ENCODE measurements at places on chromosomes 3 and 15.

- no peak for DNase-seq
Observed at GRCh38 chr15:48642795-48643194, 2.7 kb downstream of the FBN1 start.

DNA sequence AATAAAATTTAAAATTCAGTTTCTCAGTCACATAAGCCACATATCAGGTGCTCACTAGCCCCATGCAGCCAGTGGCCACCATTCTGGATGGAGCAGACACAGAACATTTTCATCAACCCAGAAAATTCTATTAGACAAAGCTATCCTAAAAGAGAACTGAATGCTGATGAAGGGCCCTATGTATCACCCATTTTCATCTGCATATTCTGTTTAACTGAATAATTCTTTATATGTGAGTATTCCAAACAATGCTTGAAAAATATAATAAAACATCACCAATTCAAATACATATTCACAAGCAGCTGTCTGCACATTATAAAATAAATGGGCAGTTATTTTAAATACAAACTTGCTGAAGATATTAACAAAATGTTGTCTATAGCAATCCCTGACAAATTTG lies 14.2 kb upstream of the CFAP44 start:
- DNase-seq = no peak

- DNase-seq = peak; percentile 41
Observed at GRCh38 chr3:146222204-146223046, 28.5 kb downstream of the PLSCR4 start.

- peak; percentile 79 for DNase-seq
Observed at GRCh38 chr3:122564155-122564912, at the start of the genes DTX3L and PARP9. Gene DTX3L, plus strand, starts transcription at chr3:122564338. Its CDS starts 89 bp downstream, at chr3:122564427. Gene PARP9, minus strand, starts transcription at chr3:122564300. Its CDS starts 4,680 bp downstream, at chr3:122559620.

DNA sequence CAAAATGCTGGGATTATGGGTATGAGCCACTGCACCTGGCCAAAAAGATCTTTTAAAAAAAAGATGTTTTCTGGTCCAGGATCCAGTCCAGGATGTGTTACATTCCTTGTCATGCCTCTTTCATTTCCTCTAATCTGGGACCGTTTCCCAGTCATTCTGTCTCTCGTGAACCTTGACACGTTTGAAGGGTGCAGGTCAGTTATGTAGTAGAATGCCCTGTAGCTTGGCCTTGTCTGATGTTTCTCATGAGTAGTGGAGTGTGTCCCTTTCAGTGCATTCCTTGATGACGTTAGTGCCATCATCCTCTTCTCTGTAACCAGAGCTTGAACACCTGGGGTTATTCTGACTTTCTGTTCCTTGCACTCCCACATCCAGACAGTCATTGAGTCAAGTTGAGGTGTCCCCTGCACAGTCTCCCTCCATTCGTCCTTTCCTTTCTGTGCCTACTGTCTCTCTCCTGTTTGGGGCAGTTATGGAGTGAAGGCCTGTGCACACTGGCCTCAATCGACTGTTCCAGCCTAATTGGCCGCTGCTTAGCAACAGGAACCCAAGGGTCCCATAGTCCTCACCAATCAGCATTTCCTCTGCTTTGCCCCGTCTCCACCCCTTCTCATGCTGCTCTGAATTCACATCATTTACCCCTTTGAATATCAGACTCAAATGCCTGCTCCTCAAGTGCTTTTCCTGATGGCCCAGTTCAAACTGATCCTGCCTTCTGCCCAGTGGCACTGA lies 5.5 kb downstream of the FAM81A start:
- no peak for DNase-seq

GRCh38 chr3:60260546-60260945 lies 990.7 kb downstream of the FHIT start:
- no peak for DNase-seq

GRCh38 chr15:38058596-38059075 lies 124.2 kb downstream of the TMCO5A start:
- DNase-seq = no peak

- DNase-seq = no peak
Observed at GRCh38 chr3:53693451-53693850, 152.8 kb downstream of the CHDH start.

GRCh38 chr3:38235466-38235865 lies 30.1 kb upstream of the SLC22A13 start:
- no peak for DNase-seq

GRCh38 chr3:159266779-159267178 lies 464.9 kb downstream of the MFSD1 start:
- peak; percentile 44 for DNase-seq

GRCh38 chr3:150765949-150766720 lies 3.2 kb upstream of the SIAH2 start:
- peak; percentile 62 for DNase-seq

GRCh38 chr3:155194973-155195957 lies 98.2 kb downstream of the STRIT1 start:
- no peak for DNase-seq
